Renal cortical epithelial cell (primary cell): ENCODE measurements at places on chromosomes 3 and 15. TPM values are rescaled to one million over a fixed set of nuclear protein-coding genes. Genes with fewer than 3 reads are reported as not detected.

Gene TLNRD1
- total RNA-seq: 10.8 and 17.2 TPM in 2 replicates

Gene OR5K2
- not detected in 2 replicates for total RNA-seq

Gene TMC3
- total RNA-seq: not detected in 2 replicates

Gene ARRDC4
- total RNA-seq: 37.9 and 293 TPM in 2 replicates

Gene SEMA6D
- 1.2 and 7.1 TPM in 2 replicates for total RNA-seq

Gene ATP10A
- 16.5 and 29.7 TPM in 2 replicates for total RNA-seq

Gene HACD3
- total RNA-seq: 212 and 245 TPM in 2 replicates

Gene ZNF620
- total RNA-seq: 3.3 and 5.8 TPM in 2 replicates

Gene HRG
- total RNA-seq: 0.15 TPM in 1 of 2 replicates, not detected in the other

Gene ERICH6
- total RNA-seq: 0.35 TPM in 1 of 2 replicates, not detected in the other

Gene AMIGO3
- not detected in 2 replicates for total RNA-seq

Gene NPAP1
- total RNA-seq: under 0.01 TPM in 1 of 2 replicates, not detected in the other

Gene GUCA1C
- 1.4 and 3.9 TPM in 2 replicates for total RNA-seq

Gene ZNF80
- total RNA-seq: not detected in 2 replicates

Gene TERC
- 16.7 and 685 TPM in 2 replicates for total RNA-seq

Gene SNTN
- not detected in 2 replicates for total RNA-seq

Gene CP
- total RNA-seq: 2.4 and 85.8 TPM in 2 replicates

Gene WDR49
- 0.50 and 0.87 TPM in 2 replicates for total RNA-seq

Gene PYGO1
- 1.4 and 12.4 TPM in 2 replicates for total RNA-seq

Gene RAD51
- 0.85 and 5.6 TPM in 2 replicates for total RNA-seq

Gene TMEM212
- not detected in 2 replicates for total RNA-seq

Gene LRRN1
- 1.6 and 3.3 TPM in 2 replicates for total RNA-seq

Gene CELSR3
- total RNA-seq: 1.9 and 2.7 TPM in 2 replicates

Gene C3orf85
- not detected in 2 replicates for total RNA-seq

Gene RPUSD2
- 12.7 and 17.7 TPM in 2 replicates for total RNA-seq

Gene MESP2
- total RNA-seq: not detected in 2 replicates

Gene ITIH1
- not detected in 2 replicates for total RNA-seq

Gene BFSP2
- total RNA-seq: not detected in 2 replicates

Gene SPINK8
- not detected in 2 replicates for total RNA-seq

Gene MANF
- 51.6 and 201 TPM in 2 replicates for total RNA-seq

Gene IL5RA
- not detected in 2 replicates for total RNA-seq

Gene CCR1
- 0.15 TPM in 1 of 2 replicates, not detected in the other for total RNA-seq

Gene IGDCC3
- 0.05 TPM in 1 of 2 replicates, not detected in the other for total RNA-seq

Gene CGNL1
- 6.9 and 57.5 TPM in 2 replicates for total RNA-seq

Gene CMTM7
- 7.3 and 7.5 TPM in 2 replicates for total RNA-seq
